ENCODE measurements at places on chromosomes 1 and 21.

DNA sequence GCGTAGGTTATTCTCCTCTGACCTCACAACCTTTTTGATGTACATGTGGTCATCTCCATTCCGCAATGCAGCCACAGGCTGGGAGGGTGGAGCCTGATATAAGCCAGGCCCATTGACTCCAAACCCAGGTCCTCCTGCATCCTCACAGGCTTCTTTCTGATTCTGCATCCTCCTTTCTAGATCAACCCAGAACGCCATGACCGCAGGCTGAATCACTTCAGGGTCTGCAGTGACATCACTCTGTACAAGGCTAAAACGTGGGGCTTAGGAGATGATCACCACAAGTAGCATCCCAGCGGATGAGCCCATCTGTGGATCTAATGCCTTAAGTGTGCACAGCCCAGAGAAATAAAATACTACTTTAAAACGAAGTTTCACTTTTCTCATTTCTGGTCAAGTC, 16.1 kb downstream of the EBNA1BP2 start:
- no peak for DNase-seq

DNA sequence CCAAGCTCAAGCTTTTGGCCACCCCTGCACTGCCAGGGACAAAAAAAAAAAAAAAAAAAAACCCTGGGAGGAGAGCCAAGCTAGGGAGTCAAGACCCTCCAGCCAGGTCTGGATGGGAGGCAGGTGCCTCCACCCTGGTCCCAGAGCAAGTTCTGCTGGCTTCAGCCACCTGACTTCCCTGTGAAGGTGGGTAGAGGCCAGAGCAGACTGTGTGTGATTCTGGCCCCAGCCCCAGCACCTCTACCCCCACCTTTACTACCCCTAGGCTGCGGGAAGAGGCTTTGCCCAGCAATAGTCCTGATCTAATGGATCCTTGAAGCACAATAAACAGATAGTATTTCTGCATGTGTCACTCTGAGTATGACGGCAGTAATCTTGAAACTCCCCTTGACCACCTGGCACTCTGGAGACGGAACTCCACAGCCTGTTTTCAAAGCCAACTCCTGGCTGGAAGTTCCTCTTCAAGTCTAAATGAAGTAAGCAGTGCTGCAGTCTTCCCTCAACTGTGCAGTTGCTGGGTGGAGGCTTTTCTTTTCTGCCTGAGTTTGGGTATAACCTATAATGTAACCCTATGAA, 9.8 kb downstream of the PDZK1IP1 start:
- no peak for DNase-seq

GRCh38 chr1:21673277-21673780, 4.2 kb upstream of the RAP1GAP start:
- peak; percentile 43 for DNase-seq

- no peak for DNase-seq
These were observed 634.3 kb downstream of the PTPRU start for GRCh38 chr1:29870621-29871020.

DNA sequence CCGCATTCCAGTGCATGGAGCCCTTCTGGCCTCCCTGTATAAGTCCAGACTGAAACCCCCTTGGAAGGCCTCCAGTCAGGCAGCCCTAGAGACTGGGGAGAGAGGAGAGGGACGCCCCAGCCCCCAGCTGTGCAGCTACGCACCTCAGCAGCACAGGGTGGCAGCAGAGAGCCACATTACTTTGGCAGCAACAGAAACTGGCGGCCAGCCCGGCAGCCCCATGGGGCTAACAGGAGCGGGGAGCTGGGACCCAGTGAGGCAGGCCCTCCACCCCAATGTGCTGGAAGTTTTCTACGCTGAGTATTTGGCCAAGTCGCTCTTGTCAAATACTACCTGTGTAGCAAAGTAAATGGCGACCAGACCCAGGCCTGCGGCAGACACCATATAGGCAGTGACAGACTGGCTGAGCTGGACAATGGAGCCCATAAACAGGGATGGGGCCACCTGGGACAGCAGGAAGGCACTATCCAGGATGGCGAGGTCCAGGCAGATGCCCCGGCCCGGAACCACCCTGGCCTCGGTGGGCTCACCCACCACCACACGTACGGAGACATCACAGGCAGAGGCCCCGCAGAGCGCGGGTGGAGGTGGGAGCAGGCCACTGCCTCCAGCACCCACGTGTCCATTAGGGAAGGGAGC, 21.2 kb downstream of the SLC45A3 start:
- peak; percentile 72 for DNase-seq

DNA sequence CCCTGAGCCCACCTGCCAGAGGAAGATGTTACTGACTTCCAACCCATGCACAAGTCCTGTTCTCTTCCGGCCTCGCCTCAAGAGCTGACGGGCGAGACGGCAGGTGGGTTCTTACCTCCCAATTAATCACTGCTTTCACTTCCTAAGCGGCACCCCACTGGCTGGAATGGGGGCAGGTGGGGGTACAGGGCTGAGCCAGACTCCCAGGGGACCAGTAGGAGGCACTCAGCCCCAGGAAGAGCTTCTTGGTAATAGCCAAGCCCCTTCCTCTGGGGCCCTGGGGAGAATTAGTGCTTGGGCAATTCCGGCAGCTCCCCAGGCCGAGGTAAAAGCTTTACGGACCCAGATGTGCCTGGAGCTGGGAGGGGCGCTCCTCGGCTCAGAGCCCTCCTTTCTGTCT, 9.7 kb downstream of the CNTN2 start:
- no peak for DNase-seq

Data from hematopoietic multipotent progenitor cell treated with erythropoietin and hydrocortisone succinate and interleukin-3 and kit ligand, for 8 days (in vitro differentiated cells).